ENCODE measurements at places on chromosomes 1 and 21. TPM values are rescaled to one million over a fixed set of nuclear protein-coding genes. Genes with fewer than 3 reads are reported as not detected.
A peak's percentile ranks its signal among the peaks of the same experiment; 100 is the strongest.

DNA sequence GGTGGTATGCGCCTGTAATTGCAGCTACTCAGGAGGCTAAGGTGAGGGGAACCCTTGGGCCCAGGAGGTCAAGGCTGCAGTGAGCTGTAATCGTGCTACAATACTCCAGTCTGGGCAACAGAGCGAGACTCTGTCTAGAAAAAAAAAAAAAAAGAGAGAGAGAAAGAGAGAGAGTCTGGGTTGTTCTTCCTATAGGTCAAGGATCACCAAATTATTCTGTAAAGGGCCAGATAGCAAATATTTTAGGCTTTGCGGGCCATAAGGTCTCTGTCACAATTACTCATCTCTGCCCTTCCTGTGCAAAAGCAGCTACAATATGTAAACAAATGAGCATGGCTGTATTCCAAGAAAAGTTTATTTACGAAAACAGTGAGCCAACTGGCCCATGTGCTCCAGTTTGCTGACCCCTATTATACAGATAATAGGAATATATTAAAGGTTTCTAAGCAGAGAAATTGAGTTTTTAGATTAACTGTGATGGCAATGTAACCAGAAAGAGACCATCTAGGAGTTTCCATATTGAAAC lies 2.1 kb downstream of the SASS6 start:
- DNase-seq = no peak

DNA sequence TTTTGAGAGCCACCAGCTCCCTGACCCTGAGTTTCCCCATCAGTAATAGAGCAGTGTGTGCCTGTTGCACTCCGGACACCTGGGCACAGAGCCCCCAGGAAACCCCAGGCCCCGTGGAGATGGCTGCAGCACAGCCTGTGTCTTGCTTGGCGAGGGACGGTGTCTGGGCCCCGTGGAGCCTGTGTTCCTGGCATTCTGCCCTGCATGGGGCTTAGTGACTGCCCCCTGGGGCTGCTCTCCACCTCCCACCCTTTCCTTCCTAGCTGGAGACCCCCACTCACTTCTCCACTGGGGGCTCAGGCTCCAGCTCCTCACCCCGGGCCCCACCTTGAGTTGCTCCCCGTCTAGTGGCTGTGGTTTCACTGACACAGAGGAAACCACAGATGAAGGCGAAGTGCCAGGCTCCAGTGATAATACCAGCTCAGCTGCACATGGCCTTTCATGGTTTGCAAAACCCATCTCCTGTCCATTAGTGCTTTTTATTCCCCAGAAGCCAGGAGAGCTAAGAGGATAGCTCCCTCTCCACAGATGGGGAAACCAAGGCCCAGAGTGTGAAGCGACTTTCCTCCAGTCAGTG lies 39.4 kb downstream of the DMRTB1 start:
- no peak for DNase-seq

GRCh38 chr1:36652586-36652985 lies 169.9 kb upstream of the CSF3R start:
- no peak for DNase-seq

GRCh38 chr21:38494251-38494642 lies 4.0 kb downstream of the ERG start:
- no peak for DNase-seq

DNA sequence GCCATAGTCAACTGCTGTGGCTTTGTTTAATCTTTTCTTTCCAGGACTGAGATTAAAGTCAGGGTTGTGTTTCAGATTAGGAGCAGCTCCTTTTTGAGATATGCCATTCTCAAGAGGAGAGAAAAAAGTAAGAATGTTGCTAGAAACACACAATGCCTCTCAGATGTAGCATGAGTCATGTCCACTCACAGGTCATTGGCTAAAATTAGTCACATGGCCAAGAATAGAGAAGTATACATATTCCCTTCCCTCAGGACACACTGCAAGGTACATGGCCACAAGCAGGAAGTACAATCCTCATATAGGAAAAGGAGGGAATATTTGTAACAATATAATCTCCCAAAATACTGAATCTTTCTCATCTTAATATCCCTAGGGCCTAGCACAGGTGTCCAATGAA lies 141.9 kb upstream of the PTBP2 start:
- no peak for DNase-seq

GRCh38 chr1:219478811-219479210 lies 134.1 kb downstream of the ZC3H11B start:
- no peak for DNase-seq

GRCh38 chr1:211493876-211494653 lies 2.1 kb upstream of the RD3 start:
- DNase-seq = no peak

DNA sequence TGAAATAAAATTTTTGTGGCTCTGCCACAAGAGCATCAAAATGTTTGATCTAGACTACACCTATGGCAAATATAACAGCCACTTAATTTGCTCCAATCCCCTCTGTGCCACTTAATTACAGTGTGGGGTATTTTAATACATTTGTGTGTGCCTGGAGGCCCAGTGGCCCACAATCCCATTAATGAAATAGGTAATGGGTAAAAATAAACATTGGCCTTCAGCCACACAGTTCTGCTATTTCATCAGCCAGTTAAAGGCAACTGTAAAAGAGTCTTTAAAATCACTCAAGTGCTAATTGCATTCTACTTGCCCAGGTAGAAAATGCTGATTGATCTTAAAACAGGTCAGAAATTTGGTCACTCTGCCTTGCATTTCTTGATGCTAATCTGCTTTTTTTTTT lies 151.6 kb upstream of the UBE2U start:
- no peak for DNase-seq

- no peak for DNase-seq
These were observed 83.4 kb downstream of the USP24 start for GRCh38 chr1:55131801-55132200.

DNA sequence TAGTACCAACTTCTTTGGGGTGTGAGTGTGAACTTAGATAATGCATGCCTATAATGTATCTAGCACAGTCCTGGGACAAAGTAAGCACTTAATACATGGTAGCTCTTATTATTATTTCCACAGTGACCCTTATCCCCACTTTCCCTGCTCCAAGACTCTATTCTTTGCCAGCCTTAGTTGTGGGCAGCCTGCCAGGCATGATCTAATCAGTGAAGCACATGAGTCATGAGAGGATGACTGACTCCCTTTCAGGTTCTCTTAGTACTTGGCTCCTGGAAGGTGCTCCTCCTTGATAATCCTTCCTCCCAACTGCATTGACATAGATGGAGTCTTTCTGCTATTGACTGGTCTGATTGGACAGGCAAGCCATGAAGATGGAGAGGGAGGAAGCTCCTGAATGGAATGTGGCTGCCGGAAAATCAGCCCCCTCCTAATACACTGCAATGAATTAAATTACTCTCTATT lies 17.4 kb upstream of the GNG12 start:
- peak; percentile 76 for DNase-seq

DNA sequence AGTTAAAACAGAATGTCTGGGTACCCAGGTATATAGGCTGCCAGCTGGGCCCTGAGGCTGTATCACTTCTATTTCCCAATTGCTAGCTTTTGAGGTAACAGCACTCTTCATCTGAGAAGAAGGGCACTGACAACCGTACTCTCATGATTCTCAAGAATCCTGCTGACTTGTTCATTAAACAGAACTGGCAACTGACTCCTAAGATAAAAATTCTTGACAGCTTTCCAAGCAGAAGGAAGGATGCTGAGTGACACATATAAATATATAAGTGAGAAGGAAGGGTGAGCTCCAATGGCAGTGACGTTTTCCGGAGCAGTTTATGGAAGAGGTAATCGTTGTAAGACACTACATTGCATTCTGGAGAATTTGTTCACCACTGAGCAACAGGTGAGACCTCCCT lies 48.1 kb upstream of the NRIP1 start:
- no peak for DNase-seq

Gene TDRD5
- total RNA-seq = not detected

Gene GIPC2
- 0.30 TPM for total RNA-seq

Gene APOBEC4
- total RNA-seq = not detected

Gene C1orf185
- not detected for total RNA-seq

Gene FCGR3B
- not detected for total RNA-seq

Data from PC-9 (cell line).